ENCODE measurements at places on chromosomes 4 and X.

DNA sequence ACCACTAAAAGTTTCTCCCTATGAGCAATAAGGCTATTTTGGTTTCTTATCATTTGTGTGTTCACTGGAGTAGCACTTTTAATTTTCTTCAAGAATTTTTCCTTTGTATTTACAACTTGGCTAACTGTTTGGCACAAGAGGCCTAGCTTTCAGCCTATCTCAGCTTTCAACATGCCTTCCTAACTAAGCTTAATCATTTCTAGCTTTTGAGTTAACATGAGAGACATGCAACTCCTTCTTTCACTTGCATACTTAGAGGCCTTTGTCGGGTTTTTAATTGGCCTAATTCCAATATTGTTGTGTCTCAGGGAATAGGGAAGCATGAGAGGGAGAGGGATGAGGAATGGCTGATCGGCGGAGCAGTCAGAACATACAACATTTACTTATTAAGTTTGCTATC, 349.8 kb downstream of the OPHN1 start:
- DNase-seq = no peak

- DNase-seq = no peak
Measured at GRCh38 chr4:119206178-119206577, 6.3 kb upstream of the USP53 start.

GRCh38 chr4:79476196-79476595, 68.2 kb upstream of the GK2 start:
- no peak for DNase-seq

DNA sequence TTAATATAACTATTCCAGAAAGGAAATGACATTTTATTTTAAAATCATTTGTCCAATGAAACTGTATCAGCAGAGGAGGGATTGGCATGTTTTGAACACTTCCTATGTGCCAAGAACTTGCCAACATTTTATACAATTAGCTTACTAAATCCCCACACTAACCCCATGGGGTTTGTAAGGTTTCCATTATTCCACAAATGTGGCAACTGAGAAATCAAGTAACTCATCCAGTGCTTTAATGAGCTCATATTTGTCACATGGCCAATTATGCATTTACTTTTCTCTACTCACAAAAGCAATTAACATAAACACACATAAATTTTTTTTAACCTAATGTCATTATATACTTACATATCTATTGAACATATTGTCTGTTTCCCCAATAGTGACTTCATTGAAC, 37.3 kb downstream of the MANBA start:
- no peak for DNase-seq

DNA sequence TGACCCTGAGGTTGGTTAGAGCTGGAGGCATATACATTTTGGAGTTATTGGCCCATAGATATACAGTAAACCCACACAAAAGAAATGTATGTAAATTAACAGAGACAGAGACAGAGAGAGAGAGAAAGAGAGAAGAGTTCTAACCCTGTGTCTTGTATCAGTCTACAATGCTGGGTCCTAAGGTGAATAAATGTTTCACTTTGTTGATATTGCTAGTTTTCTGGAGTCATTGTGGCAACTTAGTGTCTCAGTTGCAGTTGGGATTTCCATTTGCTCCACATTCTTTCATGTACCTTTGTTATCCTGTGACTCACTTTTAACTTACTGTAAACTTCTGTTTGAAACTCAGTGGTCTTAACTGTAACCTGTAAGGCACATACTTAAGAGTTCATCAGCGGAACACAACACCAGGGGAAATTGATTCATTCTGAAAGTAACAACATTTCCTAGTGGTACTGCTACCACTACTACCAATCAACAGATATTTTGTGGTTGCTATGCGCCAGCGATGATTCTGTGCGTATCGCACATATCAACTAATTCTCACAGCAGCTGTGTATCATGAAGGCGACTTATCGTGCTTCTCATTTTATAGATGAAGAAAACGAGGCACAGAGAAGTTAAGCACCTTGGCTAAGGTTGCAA, 38.5 kb upstream of the ETDA start:
- DNase-seq = no peak

DNA sequence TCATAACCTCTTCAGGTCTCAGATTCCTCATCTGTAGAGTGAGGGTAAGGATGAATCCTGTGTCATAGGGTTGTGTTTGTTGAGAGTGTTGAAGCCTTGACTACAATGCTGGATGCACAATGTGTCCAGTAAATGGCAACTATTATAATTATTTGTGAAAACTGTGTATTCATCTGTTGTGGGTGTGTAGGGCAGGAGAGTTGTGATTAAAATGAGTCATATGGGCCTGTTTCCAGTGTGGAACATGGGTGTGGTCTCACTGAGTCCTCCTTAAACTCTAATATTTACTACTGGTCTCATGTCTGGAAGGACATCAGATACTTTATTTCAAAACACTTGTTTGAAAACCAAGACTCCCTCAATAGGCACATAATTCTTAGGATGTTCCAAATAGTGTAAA, 208.5 kb upstream of the CASK start:
- no peak for DNase-seq

GRCh38 chrX:38618180-38618579, 56.8 kb downstream of the TSPAN7 start:
- DNase-seq = no peak

GRCh38 chr4:2576290-2576689, 39.8 kb downstream of the FAM193A start:
- DNase-seq = no peak

DNA sequence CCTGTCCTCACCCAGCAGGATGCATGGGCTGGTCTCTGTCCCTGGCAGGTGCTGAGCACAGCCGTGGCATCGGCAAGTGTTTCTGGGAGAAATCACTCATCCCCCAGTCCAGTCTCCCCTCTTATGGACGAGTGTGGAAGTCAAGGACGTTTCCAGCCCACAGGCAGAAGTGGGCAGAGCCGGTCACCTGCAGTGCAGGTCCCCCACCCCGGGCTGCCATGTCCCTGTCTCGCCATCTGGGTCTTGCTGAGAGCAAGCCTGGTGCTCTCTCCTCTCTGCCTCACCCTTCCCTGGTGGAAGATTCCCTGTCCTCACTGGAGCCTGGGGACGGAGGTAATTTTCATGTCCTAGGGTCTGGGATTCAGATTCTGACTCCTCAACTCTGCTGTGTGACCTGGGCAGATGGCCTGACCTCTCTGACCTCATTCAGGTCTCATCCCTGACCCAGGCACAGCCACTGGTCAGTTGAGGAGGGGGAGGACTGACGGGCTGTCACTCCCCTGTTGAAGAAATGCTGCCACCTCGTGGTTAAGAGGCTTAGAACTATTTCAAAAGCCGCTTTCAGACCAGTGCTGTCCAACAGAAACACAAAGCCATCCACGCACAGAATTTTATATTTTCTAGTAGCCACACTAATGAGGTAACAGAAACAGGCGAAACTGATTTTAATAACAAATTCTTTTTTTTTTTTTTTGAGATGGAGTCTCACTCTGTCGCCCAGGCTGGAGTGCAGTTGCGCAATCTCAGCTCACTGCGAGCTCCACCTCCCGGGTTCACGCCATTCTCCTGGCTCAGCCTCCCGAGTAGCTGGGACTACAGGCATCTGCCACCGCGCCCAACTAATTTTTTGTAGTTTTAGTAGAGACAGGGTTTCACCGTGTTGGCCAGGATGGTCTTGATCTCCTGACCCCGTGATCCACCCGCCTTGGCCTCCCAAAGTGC, 1.8 kb downstream of the CPZ start:
- peak; percentile 98 for DNase-seq
